ENCODE measurements at places on chromosomes 4 and X.

GRCh38 chrX:19924285-19924684 is 36.9 kb upstream of the SH3KBP1 start:
- no peak for DNase-seq

- no peak for DNase-seq
Observed at GRCh38 chr4:158079661-158080060, 93.2 kb downstream of the GASK1B start.

DNA sequence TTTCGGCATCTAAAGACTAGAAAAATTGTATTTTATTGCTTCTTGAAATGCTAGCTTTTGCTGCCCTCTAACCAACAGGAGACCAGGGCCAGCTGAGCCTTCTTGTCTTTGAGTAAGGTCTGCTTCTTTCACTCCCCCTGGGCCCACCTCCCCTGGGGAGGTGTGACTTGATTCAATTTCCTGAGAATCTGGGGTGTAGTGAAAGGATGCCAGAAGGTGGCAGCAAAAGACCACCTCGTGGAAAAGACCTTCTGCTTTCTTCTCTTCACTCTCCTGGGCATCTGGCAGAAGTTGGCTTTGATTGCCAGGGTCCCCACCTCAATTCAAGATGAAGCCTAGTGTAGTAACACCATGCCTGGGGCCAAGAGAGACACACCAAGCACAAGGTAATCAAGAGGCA is 96.5 kb upstream of the MAOA start:
- peak; percentile 15 for DNase-seq

DNA sequence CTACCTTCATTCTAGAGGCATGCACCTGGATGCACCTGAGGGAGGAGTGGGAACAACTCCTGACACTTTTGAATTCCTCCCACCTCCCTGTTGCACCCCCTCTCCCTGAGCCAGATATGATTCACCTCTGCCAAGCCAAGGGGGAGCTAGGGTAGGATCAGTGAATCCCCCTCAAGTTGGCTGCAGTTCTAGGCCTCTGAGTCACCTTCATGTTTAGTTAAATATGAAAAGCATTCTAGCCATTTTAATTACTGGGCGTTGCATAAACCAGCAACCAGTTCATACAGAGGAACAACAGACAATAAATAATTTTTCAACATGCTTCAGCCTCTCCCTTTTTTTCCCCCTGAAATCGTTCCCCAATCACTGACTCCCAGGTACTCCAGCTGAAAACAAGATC is 1440.2 kb downstream of the ADGRL3 start:
- peak; percentile 1 for DNase-seq

GRCh38 chr4:336893-337142 is 796 bp upstream of the ZNF141 start:
- no peak for DNase-seq

- peak; percentile 2 for DNase-seq
Observed at GRCh38 chr4:96913441-96914080, 1073.7 kb downstream of the PDHA2 start.

DNA sequence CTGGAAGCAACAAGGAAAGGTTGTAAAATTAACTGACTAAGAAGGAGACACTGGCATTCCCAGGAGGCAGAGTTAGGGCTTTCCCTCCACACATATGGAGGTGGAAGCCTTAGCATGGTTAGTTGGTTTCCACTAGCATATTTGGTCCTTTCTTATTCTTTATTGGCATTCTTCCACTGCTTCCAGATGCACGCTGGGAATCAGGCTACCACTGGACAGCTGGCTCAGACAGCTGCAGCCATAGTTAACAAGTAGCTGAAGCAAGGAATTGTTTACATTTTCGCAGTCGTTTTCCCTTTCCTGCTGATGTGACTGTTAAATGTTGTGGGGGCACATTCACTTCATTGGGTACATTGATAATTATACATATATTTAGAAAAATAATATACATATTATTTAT is 169.2 kb downstream of the GRIA2 start:
- no peak for DNase-seq

GRCh38 chr4:53593765-53594164 is 2.5 kb upstream of the LNX1 start:
- DNase-seq = no peak

DNA sequence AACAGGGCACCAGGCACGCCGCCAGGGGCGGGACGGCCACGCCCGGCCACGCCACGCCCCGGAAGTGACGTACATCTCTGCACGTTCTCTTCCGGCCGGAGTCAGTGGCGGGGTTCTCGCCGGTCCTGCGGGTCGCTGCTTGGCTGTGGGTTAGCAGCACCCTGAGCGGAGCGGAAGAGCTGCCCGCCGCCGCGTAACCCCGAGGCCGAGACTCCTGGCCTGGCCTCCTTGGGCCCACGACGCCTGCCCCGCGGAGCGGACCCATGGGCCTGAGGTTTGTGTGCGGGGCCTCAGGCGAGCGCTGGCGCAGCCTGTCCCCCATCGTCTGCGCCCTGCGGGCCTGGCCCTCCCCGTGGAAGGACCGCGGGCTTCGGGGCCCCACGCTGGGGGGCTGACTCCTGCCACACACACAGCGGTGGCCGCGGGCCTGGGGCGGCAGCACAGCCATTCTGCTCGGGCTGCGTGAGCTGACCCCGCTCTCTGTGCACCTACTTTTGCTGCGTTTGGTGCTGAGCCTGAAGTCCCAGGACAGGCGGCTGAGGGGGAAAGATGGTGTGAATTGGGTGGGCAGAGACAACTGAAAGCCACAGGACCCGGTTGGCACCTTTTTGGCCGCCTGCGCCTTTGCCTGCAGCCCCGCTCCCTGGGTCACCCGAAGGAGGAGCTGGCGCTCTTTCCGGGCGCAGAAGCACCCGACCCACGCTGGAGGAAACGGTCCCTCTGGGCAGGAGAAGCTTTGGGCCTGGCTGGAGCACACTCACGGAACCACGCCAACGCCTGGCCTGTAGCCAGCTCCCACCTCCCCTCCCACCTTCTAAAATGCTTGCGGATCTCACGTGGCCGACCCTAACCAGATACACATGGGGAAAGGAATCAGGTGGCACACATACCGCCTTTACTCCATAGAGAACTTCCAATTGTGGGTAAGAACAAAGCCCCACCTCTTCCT is 28.1 kb downstream of the NOP14 start:
- peak; percentile 92 for DNase-seq

DNA sequence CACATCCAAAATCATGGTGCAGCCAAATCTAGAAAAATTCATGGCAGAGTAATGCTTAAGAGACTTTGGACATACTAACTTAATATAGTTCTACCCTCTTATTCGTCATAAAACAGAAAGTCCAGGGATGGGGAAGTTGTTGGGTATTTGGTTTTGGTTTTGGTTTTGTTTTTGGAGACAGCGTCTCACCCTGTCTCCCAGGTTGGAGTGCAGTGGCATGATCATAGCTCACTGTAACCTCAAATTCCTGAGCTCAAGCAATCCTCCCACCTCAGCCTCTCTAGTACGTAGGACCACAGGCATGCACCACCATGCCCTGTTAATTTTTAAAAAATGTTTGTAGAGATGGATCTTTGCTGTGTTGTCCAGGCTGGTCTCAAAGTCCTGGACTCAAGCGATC is 271.8 kb upstream of the TENM3 start:
- no peak for DNase-seq

DNA sequence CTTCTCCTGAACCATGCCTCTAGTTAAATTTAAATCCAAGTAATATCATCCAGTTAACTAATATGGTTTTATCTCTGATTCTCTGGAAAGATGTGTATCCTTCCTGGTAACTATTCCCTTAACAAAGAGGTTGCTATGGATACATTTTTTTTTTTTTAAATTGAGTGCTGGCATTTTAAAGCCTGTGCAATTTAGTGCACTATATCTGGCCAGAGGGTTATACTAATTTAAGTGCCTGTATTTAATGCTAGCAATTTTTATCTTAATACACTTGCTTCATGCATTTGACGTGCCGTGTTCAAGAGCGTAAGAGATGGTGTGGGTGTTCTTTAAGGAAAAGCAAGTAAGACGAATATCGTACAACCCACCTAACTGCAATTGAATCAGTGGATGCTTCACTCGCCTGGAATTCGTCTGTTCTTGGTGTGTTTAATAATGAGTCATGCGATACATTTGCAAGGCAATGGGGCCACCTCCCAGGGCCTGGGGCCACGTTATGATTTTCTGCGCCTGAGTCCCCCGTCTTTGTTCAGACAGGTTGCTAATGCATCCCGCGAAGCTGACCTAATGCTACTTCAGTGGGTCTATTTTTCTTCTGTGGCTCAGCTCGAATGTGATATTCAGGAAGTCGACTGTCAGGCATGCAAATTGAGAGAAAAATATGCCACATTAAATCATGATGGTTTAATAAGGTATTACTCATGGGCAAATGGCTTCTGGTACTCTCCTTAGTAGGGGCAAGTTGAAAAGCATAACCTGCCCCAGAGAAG is 14.2 kb upstream of the MID1 start:
- DNase-seq = peak; percentile 46

DNA sequence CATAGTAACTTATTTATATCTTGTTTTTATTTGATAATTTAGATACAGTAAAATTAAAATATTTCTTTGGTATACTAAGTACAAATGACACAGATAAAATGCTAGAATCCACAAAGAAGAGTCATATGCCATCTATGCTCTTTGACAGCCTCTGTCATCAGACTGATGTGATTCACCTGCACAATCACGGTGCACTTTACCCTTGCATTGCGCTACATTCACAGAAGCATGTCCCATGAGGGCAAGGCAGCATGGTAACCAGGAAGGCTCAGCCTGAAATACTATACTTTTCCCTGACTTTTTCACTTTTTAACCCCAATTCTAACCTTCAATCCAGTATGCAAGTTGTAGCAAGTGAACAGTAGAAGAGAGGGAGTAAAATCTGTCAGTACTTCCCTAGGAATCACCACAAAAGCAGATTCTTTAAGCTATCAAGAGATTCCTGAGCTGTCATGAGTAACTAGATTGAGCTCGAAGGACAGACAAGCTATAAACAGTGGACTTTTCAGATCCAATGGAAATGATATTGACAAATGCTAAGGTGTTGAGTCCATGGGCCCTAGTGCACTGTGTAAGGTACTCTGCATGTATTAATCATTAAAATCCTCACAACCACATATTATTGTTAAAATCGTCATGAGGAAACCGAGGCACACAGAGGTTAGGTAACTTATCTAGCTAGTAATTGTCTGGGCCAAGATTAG is 14.2 kb downstream of the SEC24D start:
- DNase-seq = no peak

GRCh38 chrX:42496239-42496638 is 281.7 kb downstream of the PPP1R2C start:
- no peak for DNase-seq

DNA sequence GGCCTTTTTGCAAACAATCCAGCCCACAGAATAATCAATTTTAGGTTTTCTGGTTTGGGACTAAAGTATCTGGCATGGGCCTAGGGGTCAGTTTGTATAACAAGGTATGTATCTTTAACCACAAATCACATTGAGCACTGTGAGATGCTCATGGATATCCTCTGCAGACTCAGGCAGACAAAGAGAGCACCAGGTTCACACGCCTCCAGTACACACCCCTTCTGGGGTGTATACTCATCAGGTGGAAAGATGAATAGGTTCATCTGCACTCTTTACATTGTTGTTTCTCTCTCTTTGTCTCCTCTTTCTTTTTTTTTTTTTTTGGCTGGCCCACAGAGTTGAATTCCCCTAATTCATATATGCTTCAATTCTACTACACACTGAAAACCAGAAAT is 21.1 kb downstream of the TEC start:
- no peak for DNase-seq

GRCh38 chr4:145452447-145453162 is 29.0 kb upstream of the SMAD1 start:
- DNase-seq = no peak

- no peak for DNase-seq
Observed at GRCh38 chrX:10039821-10040793, 72.9 kb downstream of the CLDN34 start.

DNA sequence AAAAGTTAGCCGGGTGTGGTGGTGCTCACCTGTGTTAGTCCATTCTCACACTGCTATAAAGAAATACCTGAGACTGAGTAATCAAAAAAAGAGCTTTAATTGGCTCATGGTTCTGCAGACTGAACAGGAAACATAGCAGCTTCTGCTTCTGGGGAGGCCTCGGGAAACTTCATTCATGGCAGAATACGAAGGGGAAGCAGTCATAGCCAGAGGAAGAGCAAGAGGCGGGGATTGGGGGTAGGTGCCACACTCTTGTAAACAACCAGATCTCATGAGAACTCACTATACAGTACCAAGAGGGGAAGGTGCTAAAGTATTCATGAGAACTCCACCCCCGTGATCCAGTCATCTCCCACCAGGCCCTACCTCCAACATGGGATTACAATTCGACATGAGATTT is 64.1 kb downstream of the BEND4 start:
- DNase-seq = no peak

DNA sequence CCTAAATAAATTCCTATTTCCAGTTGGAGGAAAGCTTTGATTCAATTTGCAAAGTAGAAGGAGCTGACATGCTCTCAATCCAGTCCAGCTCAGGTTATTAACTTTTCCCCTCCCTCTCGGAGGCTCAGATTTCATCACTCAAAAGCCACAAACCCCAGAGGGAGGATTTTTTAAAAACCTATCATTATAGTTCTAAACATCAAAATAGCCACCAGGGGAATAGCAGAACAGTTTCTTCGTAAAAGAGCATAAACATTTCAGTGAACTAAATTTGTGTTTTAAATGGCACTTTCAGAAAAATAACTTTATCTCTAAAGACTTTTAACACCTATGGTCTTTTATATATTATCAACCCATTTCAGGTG is 8.8 kb downstream of the GPRIN3 start:
- DNase-seq = no peak

GRCh38 chr4:8913121-8913857 is 41.6 kb upstream of the HMX1 start:
- DNase-seq = no peak

DNA sequence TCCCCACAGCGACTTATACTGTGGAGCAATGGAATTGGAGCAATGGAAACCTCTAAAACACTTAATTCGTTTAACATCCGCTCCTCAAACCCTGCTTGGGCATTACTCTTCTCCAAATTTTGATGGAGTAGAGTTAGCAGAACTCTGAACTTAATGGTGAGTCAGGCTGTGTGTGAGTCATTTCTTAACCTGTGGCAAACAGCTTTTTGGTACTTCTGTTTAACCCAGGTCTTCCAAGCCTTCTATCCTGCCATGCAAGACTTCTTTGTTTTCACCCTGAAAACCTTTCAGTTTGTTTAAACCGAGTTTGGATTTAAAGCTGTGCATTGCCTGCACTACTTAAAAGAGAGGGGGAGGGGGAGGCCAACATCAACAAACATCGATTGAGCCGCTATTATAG is 3.6 kb upstream of the AMOT start:
- DNase-seq = no peak

- DNase-seq = no peak
Observed at GRCh38 chr4:105434940-105435339, 38.9 kb downstream of the PPA2 start.

DNA sequence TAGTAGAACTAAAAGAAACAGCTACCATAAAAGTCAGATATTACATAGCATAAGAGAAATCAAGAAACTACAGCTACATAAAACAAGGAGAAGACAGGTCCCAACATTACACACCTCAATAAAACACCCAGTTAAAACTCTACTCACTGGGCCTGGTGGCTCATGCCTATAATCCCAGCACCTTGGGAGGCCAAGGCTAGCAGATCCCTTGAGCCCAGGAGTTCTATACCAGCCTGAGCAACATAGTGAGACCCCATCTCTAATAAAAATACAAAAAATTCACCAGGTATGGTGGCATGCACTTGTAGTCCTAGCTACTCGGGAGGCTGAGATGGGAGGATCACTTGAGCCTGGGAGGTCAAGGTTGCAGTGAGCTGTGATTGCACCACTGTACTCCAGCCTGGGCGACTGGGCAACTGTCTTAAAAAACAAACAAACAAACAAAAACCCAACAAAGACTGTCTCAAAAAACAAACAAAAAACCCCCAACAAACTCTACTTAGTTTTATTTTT is 15.2 kb upstream of the TXLNG start:
- DNase-seq = no peak

- DNase-seq = no peak
Observed at GRCh38 chr4:16864199-16864598, 34.2 kb downstream of the LDB2 start.
